ENCODE measurements at places on chromosomes 2 and 18. TPM values are rescaled to one million over a fixed set of nuclear protein-coding genes. Genes with fewer than 3 reads are reported as not detected.

- DNase-seq, result no peak
Observed at GRCh38 chr2:99775585-99775984, 285.8 kb upstream of the REV1 start.

DNA sequence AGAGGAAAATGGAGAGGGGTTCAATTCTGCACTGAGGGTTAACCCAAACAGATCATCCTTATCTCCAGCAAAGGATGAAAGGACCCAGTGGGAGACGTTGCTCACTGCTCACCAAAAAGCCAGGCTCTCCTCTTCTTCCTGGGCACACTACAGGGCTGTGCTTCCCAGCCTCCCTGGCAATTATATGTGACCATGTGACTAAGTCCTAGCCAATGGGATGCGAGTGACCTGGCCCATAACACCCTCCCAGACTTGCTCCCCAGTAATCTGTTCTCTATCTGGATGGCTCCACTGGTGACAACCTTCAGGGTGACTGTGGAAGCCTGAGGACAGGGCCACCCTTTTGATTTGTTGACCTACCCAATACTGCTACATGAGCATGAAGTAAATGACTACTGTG lies 10.9 kb upstream of the PRKCE start:
- no peak for DNase-seq

DNA sequence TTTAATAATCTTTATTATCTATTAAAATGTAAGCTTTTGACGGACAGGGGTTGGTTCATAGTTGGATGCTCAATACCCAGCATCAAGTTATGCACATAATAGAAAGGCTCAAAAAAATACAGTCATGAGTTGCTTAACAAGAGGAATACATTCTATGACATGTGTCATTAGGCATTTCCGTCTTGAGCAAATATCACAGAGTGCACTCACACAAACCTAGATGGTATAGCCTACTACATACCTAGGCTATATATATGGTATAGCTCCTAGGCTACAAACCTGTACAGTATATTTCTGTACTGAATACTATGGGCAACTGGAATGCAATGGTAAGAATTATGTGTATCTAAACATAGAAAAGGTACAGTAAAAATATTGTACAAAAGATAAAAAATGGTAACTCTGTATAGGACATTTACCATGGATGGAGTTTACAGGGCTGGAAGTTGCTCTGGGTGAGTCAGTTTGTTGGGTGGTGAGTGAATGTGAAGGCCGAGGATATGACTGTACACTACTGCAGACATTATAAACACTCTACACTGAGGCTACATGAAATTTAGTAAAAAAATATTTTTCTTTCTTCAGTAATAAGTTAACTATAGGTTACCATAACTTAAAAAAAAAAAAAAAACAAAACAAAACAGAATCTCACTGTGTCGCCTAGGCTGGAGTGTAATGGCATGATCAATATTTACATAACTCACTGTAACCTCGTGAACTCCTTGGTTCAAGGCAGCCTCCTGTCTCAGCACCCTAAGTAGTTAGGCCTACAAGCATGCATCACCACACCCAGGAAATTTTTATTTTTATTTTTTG lies 201.2 kb downstream of the NBAS start:
- DNase-seq, result no peak

CKAP2L gene
- total RNA-seq, result 27.2 TPM

- no peak for DNase-seq
Observed at GRCh38 chr2:120369250-120369649, 23.3 kb downstream of the INHBB start.
